Activated CD4-positive, alpha-beta T cell treated with anti-CD3 and anti-CD28 coated beads, Interleukin-2, amount 10 ng/mL, durations not matched to agents 24 days and 14 days (primary cell): ENCODE measurements at places on chromosomes 11 and 22. TPM values are rescaled to one million over a fixed set of nuclear protein-coding genes. Genes with fewer than 3 reads are reported as not detected.

DNA sequence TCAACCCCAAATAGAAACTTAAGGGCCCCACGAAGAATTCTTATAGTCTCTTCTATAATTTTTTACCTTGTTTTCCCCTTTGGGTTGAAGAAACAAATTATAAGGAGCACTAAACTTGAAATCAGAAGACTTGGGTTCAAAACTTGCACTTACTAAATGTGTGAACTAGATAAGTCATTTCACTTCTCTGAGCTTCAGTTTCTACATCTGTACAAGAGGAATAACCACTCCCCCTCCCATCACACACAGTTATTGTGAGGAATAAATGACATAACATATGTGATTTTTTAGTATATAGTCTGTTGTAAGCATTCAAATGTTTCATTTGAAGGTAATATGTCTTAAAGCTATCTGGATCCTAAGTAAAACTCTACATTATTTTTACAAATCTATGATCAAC lies 78.8 kb downstream of the LIF start:
- no peak for DNase-seq
- no peak overlapping the region for H3K4me3 ChIP-seq
- no peak overlapping the region for H3K27ac ChIP-seq
- peaks cover 26% of the 10 kb centered on the region for H3K4me1 ChIP-seq
- H3K36me3 ChIP-seq = no peaks in the 10 kb centered on the region
- H3K27me3 ChIP-seq = no peaks in the 10 kb centered on the region

GRCh38 chr11:120184371-120184945 lies 26.4 kb upstream of the OAF start:
- H3K4me3 ChIP-seq = no peak overlapping the region
- H3K36me3 ChIP-seq = no peaks in the 10 kb centered on the region
- H3K27me3 ChIP-seq = peaks cover 12% of the 10 kb centered on the region
- H3K27ac ChIP-seq = no peak overlapping the region
- H3K4me1 ChIP-seq = peaks cover 12% of the 10 kb centered on the region

- no peaks in the 10 kb centered on the region for H3K27me3 ChIP-seq
- peaks cover 11% of the 10 kb centered on the region for H3K4me1 ChIP-seq
- no peak overlapping the region for H3K27ac ChIP-seq
- no peak for DNase-seq
- H3K4me3 ChIP-seq = no peak overlapping the region
Measured at GRCh38 chr11:65060913-65061408, 2.6 kb upstream of the NAALADL1 start.

- H3K27me3 ChIP-seq = no peaks in the 10 kb centered on the region
- no peak overlapping the region for H3K4me3 ChIP-seq
- H3K36me3 ChIP-seq = peaks cover 22% of the 10 kb centered on the region
- H3K4me1 ChIP-seq = peaks cover 49% of the 10 kb centered on the region
Measured at GRCh38 chr22:46769191-46769675, 6.8 kb downstream of the TBC1D22A start.

GRCh38 chr11:71452199-71453036 lies 585 bp upstream of the NADSYN1 start:
- peak; percentile 87 for DNase-seq
- H3K4me1 ChIP-seq = peaks cover 52% of the 10 kb centered on the region
- no peaks in the 10 kb centered on the region for H3K27me3 ChIP-seq
- peaks cover 46% of the 10 kb centered on the region for H3K36me3 ChIP-seq

The GGT5 gene
- 0.07 TPM in 1 of 2 replicates, not detected in the other for total RNA-seq

The CASP5 gene
- not detected in 2 replicates for total RNA-seq

The PRR33 gene
- not detected in 2 replicates for total RNA-seq

The CARD18 gene
- not detected in 2 replicates for total RNA-seq

The VSIG2 gene
- total RNA-seq = 0.23 TPM in 1 of 2 replicates, not detected in the other

The MPEG1 gene
- not detected in 2 replicates for total RNA-seq

The OR51G1 gene
- not detected in 2 replicates for total RNA-seq

The ARHGAP8 gene
- total RNA-seq = 0.12 and 0.36 TPM in 2 replicates

The GTSE1 gene
- 37.6 and 40.8 TPM in 2 replicates for total RNA-seq

The SERHL2 gene
- total RNA-seq = 2.2 and 2.3 TPM in 2 replicates
